ENCODE measurements at places on chromosomes 12 and 14.
A peak's percentile ranks its signal among the peaks of the same experiment; 100 is the strongest.

DNA sequence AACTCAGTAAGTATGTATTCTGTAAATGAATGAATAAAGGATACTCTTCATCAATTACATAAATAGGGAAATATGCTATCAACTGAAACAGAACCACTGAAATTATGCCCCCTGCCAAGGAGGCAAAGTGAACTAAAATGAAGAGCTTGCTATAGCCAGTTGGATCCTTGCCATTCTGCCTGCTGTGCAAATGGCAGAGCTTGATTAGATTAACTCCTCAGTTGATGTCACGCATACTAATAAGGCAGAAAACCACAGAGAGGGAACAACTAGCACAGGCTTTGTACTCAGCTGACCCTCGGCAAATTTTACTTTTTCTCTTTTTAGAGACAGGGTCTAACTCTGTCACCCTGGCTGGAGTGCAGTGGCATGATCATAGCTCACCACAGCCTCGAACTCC is 36.7 kb upstream of the FERMT2 start:
- DNase-seq = no peak

DNA sequence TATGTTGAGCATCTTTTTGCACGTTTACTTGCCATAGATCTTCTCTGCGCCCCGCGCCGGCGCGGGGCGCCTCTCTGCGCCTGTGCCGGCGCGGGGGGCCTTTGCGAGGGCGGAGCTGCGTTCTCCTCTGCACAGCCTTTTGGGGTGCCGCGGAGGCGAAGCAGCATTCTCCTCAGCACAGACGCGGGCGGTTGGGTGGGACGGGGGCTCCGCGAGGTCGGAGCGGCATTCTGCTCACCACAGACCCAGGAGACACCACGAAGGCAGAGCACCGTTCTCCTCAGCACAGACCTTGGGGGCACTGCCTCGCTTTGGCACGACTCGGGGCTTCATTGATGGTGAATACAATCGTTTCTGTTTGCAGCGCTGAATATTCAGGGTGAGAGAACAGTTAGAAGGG is 28.5 kb upstream of the ANHX start:
- DNase-seq = no peak

- no peak for DNase-seq
These were observed 4.0 kb downstream of the SDR9C7 start for GRCh38 chr12:56930241-56930640.

DNA sequence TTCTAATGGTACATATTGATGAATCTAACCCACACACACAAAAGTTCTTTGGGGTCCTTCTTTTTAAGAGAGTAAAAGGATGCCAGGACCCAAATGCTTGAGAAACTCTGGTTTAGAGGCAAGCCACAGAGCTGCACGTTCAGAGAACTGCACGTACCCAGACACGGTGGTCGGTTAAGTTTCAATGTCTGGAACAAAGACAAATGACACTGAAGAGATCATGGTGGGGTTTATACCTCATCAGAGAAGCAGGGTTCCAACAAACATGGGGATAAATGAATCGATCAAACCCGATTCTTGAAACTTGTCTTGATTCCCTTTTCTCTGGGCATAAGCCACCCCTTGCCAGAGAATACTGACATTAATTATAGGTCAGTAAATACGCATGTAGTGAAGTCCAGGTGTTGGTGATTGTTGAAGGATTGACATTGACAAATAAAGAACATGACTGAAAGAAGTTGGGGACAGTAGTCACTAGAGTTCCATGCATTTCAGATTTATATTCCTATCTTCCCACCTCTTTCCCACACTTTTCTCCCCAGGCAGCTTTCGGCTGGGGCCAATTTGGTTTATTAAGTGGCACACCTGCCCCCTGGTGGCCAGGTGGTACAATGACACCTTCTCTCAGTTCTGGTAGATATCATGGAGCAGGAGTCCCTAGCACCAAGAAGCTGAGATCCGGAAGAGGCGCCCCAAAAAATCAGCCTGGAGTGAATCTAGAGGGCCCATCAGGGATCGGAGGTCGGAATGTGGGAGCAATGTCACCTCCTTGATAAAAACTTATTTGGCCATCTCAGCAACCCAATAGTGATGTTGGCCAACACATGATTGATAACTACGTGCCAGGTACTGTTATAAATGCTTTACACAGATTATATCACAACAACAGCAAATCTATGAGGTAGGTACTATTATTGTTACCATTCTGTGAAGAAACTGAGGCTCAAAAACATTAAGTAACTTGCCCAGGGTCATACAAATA is 17.8 kb upstream of the HDAC7 start:
- peak; percentile 56 for DNase-seq

GRCh38 chr14:88941414-88941813 is 117.0 kb downstream of the TTC8 start:
- DNase-seq = no peak

DNA sequence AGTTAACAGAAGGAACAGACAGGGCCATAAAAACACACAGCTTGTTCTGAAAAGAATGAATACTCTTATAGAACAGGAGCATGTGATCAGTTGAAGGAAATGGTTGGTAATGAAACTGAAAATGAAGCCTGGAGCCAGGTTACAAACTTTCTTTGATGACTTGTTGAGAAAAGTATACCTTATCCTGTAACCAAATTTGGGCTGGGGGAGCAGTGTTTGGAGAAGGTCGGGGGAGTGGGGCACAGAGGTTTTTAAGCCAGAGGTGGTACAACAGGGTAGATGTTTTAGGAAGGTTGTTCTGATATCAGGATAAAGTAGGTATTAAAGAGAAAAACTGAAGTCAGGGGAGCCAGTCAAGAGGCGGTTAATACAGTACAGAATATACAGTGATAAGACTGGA is 8.2 kb downstream of the GOLT1B start:
- no peak for DNase-seq

DNA sequence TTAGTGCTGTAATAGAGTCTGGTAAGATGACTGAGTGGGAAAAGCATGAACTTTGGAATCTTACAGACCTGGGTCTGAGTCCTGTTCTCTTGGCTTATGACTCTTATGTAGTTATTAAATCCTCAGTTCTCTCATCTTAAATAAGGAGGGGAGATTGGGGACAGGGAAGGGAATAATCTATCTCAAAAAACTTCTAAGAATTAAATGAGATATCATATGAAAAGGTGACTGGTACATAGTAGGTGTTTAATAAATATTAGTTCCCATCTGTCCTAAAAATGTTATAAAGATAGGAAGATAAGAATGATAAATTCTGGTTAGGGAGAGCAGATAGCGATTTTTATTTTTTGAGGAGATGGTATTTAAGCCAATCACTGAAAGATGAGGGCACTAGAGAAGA is 119.1 kb downstream of the INSM2 start:
- DNase-seq = no peak

DNA sequence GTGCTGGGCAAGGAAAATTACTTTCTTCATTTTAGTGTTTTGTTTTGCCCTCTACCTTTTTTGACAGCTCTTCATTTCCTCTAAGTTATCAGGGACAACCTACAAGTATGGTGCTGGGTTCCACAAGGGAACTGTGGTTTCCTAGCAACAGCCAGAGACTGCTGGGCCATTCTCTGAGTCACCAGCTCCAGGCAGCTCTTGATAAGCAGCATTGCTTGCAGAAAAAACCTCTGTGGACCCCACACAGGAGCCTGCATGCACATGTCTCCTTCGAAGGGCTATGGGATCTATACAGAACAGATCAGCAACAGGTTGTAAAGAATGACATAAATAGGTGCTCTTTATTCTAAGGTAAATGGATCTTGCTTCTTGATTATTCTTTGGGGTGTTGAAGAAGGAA is 81.0 kb upstream of the CCDC196 start:
- DNase-seq = no peak

Measured in NCI-H1436 (cell line).